Activated CD8-positive, alpha-beta T cell treated with anti-CD3 and anti-CD28 coated beads for 36 hours (primary cell): ENCODE measurements at places on chromosomes 6 and 20.

GRCh38 chr6:159261995-159262394, 92.8 kb downstream of the FNDC1 start:
- DNase-seq, result no peak

DNA sequence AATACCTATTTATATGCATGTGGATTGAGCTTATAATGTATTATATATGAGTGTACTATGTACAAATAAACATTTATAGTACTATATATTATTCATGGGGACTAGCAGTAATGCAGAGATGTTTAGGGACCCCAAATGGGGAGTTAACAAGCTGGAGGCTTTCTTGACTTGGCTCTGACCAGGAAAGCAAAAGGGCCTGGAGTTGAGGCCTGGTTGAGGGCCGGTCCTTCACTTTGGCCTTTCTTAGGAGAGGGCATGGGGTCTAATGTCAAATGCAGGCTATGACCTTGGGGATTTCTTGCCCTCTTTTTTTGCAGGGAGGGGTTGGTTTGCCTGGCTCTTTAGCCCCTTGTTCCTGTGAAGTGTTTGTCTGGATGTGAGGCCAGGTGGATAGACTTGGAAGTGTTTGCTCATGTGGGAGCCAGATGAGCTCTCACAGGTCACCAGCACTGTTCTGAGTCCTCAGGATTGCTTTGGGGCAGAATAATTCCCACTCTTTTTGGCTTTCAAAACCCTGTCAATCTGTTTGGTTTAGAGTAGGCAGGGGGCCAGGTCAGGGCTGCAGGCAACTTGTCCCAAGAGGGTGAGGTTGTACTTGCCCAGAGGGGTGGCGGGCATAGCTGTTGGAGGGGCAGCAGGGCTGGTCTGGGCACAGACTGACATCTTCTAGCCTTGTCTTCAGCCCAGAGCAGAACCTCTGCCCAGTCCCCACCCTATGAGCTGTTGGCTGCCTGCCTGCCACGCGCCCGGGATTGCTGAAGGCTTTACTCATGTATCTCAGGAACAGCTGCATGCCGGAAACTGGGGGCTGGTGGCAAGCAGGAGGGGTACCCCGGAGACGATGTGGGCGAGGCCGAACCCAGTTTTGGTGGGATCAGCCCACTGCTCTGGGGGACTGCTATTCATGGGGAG, 14.6 kb downstream of the TJAP1 start:
- no peak for DNase-seq

GRCh38 chr6:3310703-3311102, 52.0 kb downstream of the PSMG4 start:
- DNase-seq, result no peak

DNA sequence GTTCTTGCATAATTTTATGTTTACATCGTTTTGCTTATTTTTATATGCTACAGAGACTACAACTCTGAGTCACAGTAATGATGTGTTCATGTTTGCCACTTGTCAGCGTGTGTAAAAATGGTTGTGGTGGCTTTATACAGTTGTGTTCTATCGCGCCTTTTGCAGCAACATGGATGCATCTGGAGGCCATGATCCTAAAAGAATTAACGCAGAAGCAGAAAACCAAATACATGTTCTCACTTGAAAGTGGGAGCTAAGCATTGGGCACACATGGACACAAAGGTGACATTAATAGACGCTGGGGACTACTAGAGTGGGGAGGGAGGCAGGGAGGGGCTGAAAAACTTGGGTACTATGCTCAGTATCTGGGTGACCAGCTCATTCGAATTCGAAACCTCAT, 996 bp upstream of the SEC23B start:
- DNase-seq, result peak; percentile 66

GRCh38 chr6:97085772-97086171, 161.2 kb downstream of the KLHL32 start:
- DNase-seq, result no peak

GRCh38 chr20:40991181-40991889, 37.3 kb upstream of the TOP1 start:
- DNase-seq, result peak; percentile 46

GRCh38 chr6:159972506-159973268, 3.8 kb downstream of the IGF2R start:
- no peak for DNase-seq

- no peak for DNase-seq
Observed at GRCh38 chr6:146297815-146298214, 245.8 kb upstream of the RAB32 start.

GRCh38 chr20:46814366-46815232, 80.0 kb upstream of the EYA2 start:
- no peak for DNase-seq

- DNase-seq, result no peak
Observed at GRCh38 chr20:39983655-39984054, 705.4 kb downstream of the MAFB start.

GRCh38 chr20:13396022-13396421, 174.9 kb downstream of the ISM1 start:
- no peak for DNase-seq
